ENCODE measurements at places on chromosomes 2 and 18.

GRCh38 chr18:61196750-61197149 lies 136.5 kb upstream of the CDH20 start:
- DNase-seq: no peak

DNA sequence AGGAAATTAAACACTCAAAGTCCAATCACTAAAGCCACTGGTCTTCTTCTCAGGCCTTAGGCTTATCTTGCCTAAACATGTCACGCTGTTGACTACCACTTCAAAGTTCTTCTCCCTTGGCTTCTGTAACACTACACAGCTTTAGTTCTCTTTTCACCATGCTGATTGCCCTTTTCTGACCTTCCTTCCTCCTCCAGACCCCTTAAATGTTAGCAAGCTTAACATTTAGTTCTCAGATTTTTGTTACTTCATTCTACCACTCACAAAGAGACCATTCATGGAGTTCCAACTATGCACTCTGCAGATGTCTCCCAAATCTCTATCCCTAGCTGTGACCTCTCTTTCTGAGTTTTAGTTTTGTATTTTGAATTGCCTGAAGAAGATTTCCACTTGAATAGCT lies 64.4 kb downstream of the TTC21B start:
- no peak for DNase-seq

DNA sequence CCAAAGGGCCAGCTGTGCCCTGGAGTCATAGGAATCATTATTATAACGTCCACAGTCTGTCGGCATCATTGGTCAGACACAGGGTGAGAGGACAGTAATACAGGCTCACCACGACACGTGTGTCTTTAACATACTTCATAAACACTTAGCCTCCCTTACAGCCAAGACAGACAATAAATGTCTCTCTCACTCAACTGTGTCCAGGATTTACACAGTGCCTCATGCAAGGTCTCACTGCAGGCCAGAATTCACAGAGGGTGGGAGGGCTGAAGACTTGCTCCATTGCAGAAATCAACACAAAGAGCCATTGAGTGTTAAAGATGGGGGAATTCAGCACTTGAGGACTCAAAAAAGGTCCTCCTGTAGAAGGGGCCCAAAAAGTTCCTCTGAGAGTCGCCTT lies 210.5 kb downstream of the BCL2 start:
- no peak for DNase-seq

- no peak for DNase-seq
Observed at GRCh38 chr2:95356821-95357700, 45.4 kb upstream of the FAHD2A start.

GRCh38 chr2:230202430-230203109 lies 17.2 kb downstream of the SP110 start:
- no peak for DNase-seq

GRCh38 chr2:100218552-100218951 lies 76.2 kb upstream of the AFF3 start:
- DNase-seq: no peak

- DNase-seq: no peak
Observed at GRCh38 chr2:213068676-213069359, 82.6 kb downstream of the IKZF2 start.

GRCh38 chr2:200356321-200356720 lies 49.8 kb downstream of the SPATS2L start:
- DNase-seq: no peak

- DNase-seq: no peak
Observed at GRCh38 chr2:237509151-237509550, 22.1 kb downstream of the MLPH start.

DNA sequence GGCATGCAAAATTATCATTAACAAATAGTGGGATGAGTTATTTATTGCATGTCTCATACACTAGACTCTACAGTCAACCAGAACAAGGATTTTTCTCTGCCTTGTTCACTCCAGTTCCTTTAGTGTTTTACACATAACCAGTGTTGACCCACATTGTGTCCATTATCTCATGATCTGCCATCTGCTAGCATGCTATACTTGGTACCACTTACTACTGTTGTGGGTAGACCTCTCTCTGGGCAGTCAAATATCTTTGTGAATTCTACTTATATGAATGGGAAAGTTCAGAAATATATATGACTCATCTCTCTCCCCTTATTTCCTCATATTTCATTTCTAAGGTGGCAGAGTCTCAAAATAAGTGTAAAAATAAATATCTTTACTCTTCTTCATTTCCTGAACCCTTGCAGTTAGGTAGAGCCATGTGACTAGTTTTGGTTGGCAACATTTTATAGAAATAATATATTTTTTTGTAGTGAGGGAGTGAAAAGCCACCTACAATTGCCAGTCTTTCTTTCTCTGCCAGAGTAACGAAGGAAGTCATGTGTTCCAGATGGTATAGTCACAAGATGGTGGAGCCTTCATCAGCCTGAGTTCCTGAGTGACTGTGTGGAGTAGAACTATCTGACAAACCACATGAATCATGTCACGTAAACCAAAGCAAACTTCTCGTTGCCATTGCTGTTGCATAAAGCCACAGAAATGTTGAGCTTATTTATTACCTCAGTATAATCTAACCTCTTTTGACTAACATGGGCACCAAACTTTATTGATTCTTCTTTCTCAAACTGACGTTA lies 704.0 kb downstream of the RNF144A start:
- no peak for DNase-seq

GRCh38 chr18:62521593-62521992 lies 1.2 kb upstream of the ZCCHC2 start:
- DNase-seq: no peak

DNA sequence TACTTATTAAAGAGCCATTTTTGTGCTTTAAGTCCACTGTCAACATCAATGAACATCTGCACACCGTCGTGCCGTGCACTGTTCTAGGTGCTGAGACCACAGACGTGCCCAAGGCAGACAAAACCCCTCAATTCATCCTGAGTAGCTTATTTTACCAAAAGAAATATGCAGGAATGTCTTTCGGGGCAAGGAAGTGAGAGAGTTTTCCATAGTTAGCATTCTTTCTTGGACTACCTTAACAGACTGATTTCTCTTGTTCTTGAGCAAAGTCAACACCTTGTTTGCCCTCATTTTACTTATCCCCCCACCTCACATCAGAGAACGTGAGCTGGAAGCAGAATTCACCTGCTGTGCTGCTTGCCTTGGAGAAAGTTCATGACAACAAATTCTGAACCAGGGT lies 69.3 kb downstream of the GATA6 start:
- no peak for DNase-seq

- no peak for DNase-seq
Observed at GRCh38 chr2:215764441-215765048, 248.8 kb downstream of the MREG start.

GRCh38 chr2:118222672-118223421 lies 134.6 kb downstream of the INSIG2 start:
- DNase-seq: no peak

- no peak for DNase-seq
Observed at GRCh38 chr18:57775937-57776336, 27.2 kb downstream of the ATP8B1 start.

GRCh38 chr18:75880925-75881504 lies 453.5 kb upstream of the SMIM21 start:
- no peak for DNase-seq

GRCh38 chr2:147368306-147368705 lies 476.5 kb upstream of the ACVR2A start:
- DNase-seq: no peak

DNA sequence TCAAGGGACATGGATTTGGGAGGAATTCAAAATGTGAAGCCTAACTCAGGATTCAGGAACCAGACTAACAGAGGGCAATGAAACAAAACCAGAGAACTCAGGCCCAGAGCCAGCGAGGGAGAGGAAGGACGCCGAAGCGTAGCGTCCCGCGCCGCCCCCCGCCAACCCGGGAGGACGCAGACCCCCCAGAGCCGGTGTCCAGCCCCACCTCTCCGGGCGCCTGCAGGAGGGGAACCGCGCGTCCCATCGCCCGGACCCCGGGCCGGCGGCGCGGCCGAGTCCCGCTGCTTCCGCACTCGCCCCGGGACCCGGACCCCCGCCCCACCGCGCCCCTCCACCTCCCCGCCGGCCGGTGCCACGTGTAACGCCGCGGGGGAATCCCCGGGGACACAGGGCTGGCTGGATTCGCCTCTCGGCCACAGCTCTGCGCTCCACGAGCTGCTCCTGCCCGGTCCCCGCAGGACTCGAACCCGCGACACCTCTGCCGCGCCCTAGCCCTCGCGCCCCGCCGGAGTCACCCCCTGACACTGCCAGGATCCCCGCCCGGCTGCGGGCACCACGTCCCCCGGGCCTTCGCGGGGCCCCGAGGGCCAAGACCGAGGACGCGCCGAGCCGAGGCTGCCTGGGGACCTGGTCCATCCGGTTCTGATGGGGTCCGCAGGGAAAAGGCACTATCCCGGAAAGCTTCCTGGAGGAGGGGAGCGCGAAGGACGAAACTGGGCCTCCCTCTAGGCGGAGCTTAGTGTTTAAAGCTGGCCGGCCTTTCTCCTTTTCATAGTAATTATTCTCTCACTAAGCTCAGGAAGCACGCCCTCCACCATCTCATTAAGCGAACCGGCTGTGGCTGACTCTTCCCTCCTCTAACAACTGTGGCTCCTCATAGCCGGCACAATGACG lies 40.4 kb upstream of the FAM124B start:
- no peak for DNase-seq

GRCh38 chr2:127085317-127085681 lies 21.7 kb downstream of the BIN1 start:
- no peak for DNase-seq

- DNase-seq: no peak
Observed at GRCh38 chr18:62555135-62555534, 32.3 kb downstream of the ZCCHC2 start.

GRCh38 chr2:152319822-152320570 lies 15.0 kb upstream of the FMNL2 start:
- DNase-seq: no peak

All from thoracic aorta (tissue), 2 donors.